Activated naive CD8-positive, alpha-beta T cell treated with anti-CD3 and anti-CD28 coated beads, Interleukin-2, amount 10 ng/mL, durations not matched to agents 7 days and 5 days (primary cell): ENCODE measurements at places on chromosomes 16 and 17. TPM values are rescaled to one million over a fixed set of nuclear protein-coding genes. Genes with fewer than 3 reads are reported as not detected.

GRCh38 chr17:45270828-45271418 is 9.0 kb upstream of the SPATA32 start:
- peaks cover 4% of the 10 kb centered on the region for H3K4me1 ChIP-seq
- DNase-seq = peak; percentile 75
- H3K36me3 ChIP-seq = peaks cover 5% of the 10 kb centered on the region
- no peak overlapping the region for H3K4me3 ChIP-seq

Gene FNDC8
- not detected for total RNA-seq

- H3K4me3 ChIP-seq = no peak overlapping the region
- H3K36me3 ChIP-seq = no peaks in the 10 kb centered on the region
- no peak overlapping the region for H3K27ac ChIP-seq
- H3K4me1 ChIP-seq = peaks cover 5% of the 10 kb centered on the region
Measured at GRCh38 chr16:11604783-11605563, 18.3 kb upstream of the LITAF start.

Gene FAM20A
- total RNA-seq = not detected

Gene DOC2B
- total RNA-seq = not detected
